D721Med (cell line): ENCODE measurements at places on chromosomes 2 and 18.

DNA sequence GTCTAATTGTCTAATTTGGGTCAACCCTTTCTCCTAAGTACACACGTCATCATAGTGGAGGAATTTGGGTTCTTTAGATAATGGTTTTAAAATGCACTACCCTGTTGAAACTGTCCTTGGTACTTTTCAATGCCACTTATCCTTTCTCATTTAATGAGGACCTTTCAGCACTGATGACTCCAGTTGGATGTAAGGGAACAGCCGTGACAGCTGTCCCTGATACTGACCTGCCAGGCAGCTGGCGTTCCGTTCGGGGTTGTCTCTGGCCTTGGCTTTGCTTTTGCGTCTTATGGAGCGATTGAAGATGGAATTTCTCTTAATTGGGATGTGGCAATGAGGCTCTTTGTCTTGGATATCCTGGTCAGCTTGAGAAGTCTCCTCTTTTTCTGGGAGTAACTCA is 38.7 kb downstream of the NGEF start:
- DNase-seq, result no peak

DNA sequence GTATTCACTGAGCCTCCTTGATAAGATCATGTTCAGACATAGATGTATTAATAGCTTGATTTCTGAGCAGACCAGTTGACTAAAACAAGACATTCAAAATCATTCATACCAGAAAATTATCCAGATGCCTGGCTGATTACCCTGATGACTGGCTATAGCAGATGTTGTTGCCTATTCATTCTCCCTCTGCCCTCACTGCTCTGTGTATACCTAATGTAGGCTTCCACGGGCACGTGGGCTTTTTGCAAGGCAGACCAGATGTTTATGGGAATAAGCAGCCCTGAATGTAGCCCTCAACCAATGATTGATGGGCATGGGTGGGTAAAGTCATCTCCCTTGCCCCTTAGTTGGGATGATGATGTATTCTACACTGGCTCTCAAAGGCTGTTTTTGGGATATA is 289.1 kb downstream of the MBD2 start:
- no peak for DNase-seq

GRCh38 chr2:60925994-60926740 is 44.8 kb downstream of the REL start:
- no peak for DNase-seq

- no peak for DNase-seq
Measured at GRCh38 chr2:142188562-142188961, 57.7 kb upstream of the LRP1B start.

GRCh38 chr2:203659331-203660049 is 46.9 kb upstream of the CD28 start:
- DNase-seq, result no peak

GRCh38 chr2:110843496-110843895 is 111.1 kb downstream of the ACOXL start:
- DNase-seq, result no peak

GRCh38 chr18:11320986-11321385 is 171.6 kb upstream of the PIEZO2 start:
- no peak for DNase-seq

- DNase-seq, result no peak
Measured at GRCh38 chr2:105575499-105576025, 169.2 kb upstream of the NCK2 start.

- DNase-seq, result no peak
Measured at GRCh38 chr18:13527730-13528129, 198.6 kb downstream of the FAM210A start.

DNA sequence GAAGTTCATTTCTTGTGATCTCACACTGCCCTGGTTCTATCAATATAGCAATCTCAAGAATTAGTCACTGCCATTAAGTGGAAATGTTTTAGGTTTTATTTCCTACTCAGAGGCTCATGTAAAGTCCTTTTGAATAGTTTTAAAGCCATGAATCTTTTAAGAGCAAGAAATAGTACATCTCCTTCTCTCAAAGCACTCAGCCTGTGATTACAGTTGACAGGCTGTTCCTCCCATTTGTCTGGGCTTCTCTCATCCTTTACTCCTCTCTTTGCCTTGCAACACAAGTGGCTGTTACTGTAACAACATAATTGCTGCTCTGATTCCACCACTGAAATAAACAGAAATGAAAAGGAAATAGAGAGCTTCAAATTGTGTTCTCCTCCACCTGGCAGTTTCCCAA is 18.4 kb downstream of the GRP start:
- DNase-seq, result no peak

DNA sequence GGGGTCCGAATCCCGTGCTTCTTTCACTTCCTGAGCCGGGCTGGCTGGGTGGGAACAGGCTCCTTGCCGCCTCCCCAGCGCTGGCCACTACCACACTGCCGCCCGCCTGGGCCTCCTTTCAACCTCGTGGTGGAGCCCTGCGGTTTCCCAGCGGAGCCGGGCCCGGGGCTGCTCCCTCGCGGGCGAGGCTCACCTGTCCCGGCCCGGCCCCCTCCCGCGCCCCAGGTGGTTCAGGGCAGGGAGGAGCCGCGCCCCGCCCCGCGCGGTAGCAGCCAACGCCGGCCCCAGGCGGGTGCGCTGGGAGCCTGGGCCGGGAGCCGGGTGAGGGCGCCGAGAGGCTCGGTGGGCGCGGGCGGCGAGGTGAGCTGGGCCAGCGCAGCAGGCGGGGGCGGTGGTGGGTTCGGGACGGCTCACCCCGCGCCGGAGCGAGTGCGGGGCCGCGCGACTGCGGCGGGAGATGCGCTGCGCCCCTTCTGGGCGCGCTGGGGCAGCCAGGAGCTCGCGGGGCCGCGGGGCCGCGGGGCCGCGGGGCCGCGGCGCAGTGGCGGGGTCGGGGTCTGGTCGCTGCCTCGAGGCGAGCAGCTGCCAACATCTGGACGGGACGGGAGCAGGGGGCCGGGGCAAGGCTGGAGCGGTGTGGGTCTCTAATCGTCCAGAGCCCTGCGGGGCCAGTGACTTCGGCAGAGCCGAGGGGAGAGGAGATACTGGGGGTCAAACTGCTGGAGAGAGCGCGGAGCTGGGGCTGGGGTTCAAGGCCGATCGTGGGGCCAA is at the start of gene LYPD6B:
Gene LYPD6B (plus strand): TSS at position 258 of the 771 bp plus-strand sequence. CDS start 92,250 bp downstream, outside the sequence.
- DNase-seq, result peak; percentile 46

DNA sequence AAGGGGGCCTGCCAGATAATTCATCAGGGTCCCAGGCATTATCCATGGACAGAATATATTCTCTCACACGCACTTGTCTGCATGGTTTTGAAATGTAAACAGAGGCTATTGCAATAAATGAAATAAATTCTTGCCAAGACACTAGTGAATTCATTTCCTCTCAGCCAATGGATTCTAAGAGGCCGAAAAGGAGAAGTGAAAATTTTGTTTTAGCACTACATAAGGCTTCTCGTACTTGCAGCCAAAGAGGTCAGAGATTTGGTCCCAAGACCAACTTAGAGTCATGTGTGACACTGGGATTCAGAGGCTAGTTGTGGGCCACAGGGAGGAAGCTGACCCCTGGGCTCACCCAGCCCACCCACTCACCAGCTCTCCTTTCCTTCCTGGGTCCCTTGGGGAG is 184.1 kb upstream of the GLI2 start:
- no peak for DNase-seq

- DNase-seq, result no peak
Measured at GRCh38 chr18:75962036-75962572, 532.9 kb downstream of the ZNF516 start.

DNA sequence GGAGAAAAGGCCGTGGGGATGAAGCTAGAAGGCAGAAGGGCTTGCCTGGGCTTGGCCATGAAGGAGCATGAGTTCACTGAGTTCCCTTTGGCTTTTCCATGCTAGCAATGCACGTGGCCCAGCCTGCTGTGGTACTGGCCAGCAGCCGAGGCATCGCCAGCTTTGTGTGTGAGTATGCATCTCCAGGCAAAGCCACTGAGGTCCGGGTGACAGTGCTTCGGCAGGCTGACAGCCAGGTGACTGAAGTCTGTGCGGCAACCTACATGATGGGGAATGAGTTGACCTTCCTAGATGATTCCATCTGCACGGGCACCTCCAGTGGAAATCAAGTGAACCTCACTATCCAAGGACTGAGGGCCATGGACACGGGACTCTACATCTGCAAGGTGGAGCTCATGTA is 2.9 kb downstream of the CTLA4 start:
- DNase-seq, result no peak

DNA sequence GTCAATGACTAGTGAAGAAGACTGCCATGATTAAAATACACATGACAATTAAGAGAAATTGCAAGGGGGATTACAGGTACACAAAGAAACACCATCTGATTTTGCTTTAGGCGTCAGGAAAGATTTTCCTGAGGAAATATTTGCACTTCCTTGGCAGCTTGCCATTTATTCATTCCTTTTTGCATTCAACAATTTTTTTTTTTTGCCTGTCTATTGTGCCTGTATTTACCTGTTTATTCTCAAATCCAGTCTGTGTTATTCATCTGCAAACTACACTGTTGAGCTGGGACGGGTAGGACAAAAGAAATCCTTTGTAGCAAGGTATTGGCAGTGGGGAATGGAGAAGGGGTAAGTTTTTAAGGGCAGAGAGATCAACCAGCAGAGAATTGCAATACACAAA is 31.8 kb downstream of the SMAD2 start:
- no peak for DNase-seq

GRCh38 chr2:241036397-241036963 is 38.1 kb downstream of the SNED1 start:
- no peak for DNase-seq

DNA sequence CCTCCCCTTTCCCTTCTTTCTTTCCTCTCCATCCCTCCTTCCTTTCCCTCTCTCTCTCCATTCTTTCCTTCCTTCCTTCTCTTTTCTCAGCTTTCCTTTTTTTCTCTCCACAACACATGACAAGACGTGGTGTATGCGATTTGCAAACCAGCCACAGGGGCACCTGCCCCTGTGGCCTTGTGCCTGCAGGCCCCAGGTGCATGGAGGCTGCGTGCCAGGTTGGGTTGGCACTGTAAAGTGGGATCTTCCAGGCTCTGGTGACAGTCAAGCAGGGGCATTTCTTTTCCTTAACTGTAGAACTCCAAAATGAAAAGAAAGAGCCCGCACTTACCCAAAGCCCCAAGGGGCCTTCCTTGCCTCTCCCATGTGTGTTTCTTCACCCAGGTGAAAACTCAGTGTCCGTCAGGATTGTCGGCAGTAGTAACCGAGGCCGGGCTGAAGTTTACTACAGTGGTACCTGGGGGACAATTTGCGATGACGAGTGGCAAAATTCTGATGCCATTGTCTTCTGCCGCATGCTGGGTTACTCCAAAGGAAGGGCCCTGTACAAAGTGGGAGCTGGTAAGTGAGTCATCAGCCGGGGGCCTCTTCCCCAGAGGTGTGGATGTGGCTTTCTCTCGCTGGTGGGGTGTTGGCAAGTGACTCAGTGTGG is 50.9 kb downstream of the MARCO start:
- no peak for DNase-seq

DNA sequence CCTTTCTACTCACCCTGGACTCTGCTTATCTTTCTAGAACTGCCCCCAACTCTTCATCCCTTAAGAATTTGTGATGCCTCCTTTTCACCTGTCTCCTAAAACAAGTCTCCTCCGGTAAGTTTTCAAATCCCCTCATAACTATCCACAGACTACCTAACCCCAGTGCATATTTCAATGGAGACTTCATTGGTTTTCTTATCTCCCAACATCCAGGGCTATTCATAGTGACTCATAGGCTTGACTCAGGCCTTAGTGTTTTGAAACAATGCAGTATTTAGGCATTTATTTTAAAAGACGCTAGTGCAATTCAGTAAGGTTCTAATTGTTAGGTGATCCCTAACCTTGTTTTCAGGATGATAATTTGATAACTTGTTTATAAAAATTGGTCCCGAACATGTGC is 399.2 kb downstream of the CPS1 start:
- no peak for DNase-seq

DNA sequence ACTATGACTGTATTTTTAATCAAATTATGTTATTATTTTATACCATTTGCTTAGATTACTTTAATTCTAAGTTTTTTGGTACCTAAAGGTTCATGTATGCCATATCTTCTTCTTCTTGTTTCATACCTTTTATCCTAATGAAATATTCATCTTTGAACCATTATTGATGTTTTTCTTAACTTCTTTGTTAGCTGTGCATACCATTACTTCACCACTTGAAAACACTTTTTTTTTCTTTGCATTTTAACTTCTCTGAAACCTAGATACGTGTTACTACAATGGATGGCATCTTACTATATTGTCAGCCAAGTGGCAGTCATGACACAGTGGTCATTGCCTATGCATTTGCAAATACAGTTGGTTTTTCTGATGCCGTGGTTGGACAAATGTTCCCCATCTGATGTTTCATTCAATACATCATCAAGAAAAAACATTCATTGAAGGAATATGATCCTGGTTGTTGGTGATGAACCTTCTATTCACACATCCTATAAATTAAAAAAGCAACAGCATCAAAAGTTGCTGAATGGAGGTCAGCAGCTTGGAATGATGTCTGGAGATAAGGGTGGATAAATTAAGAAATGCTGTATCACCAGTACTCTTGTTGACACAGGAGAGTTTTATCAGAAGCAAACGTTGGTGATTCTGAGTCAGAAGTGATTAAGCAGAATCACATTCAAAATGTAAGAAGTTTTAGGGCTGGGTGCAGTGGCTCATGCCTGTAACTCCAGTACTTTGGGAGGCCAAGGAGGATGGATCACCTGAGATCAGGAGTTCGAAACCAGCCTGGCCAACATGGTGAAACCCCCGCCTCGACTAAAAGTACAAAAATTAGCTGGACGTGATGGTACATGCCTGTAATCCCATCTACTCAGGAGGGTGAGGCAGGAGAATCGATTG is 7.4 kb downstream of the IL36A start:
- DNase-seq, result no peak

DNA sequence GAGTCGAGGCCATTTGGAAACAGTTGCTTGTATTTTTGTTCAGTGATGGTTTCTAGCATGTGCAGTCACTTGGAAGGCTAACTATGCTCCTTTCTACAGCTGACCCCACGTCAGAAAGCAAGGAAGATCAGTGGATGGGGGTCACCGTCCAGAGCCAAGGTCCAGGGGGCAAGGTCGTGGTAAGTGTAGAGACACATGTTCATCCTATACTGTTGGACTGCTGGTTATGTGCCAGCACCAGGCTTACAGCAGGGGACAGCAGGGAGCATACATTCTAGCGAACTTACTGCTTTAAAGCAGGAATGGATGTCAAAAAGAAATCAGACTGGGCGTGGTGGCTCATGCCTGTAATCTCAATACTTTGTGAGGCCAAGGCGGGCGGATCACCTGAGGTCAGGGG is 40.0 kb downstream of the ITGA6 start:
- DNase-seq, result no peak

- DNase-seq, result no peak
Measured at GRCh38 chr2:234580686-234581085, 83.8 kb upstream of the ARL4C start.

- peak; percentile 68 for DNase-seq
Measured at GRCh38 chr18:36297417-36298125, at the start of gene FHOD3. Gene FHOD3, plus strand, starts transcription at chr18:36297713. Its CDS starts 123 bp downstream, at chr18:36297836.

GRCh38 chr2:60127191-60127590 is 426.3 kb downstream of the BCL11A start:
- no peak for DNase-seq

DNA sequence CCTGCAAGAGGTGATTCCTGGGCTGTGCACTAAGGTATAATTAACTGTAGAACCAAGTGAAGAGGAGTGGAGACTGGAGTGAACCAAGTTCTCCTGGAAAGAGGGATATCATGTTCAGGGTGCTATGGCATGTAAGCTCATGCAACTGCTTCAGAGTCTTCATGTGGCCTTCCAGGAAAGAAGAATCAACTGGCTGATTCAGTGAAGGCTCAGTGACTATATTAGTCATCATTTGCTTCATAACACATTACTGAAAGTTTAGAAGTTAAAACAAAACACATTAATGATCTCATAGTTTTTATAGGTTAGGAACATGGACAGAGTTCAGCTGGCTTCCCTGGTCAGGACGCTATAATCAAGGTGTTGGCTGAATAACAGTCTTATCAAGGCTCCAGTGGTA is 1200.8 kb upstream of the GYPC start:
- DNase-seq, result no peak

GRCh38 chr2:170214309-170214948 is 36.5 kb downstream of the MYO3B start:
- no peak for DNase-seq
